ENCODE measurements at places on chromosomes 5 and 9.

- no peaks in the 10 kb centered on the region for H3K4me1 ChIP-seq
- peak; percentile 30 for DNase-seq
- H3K27ac ChIP-seq = no peak overlapping the region
- H3K27me3 ChIP-seq = no peaks in the 10 kb centered on the region
- no peak overlapping the region for H3K4me3 ChIP-seq
These were observed 43.6 kb downstream of the JADE2 start for GRCh38 chr5:134568761-134569695.

- H3K27me3 ChIP-seq = no peaks in the 10 kb centered on the region
- H3K36me3 ChIP-seq = no peaks in the 10 kb centered on the region
- H3K27ac ChIP-seq = no peak overlapping the region
- H3K4me1 ChIP-seq = no peaks in the 10 kb centered on the region
- no peak overlapping the region for H3K4me3 ChIP-seq
- DNase-seq = no peak
These were observed 332.6 kb upstream of the SMC2 start for GRCh38 chr9:103761466-103761865.

DNA sequence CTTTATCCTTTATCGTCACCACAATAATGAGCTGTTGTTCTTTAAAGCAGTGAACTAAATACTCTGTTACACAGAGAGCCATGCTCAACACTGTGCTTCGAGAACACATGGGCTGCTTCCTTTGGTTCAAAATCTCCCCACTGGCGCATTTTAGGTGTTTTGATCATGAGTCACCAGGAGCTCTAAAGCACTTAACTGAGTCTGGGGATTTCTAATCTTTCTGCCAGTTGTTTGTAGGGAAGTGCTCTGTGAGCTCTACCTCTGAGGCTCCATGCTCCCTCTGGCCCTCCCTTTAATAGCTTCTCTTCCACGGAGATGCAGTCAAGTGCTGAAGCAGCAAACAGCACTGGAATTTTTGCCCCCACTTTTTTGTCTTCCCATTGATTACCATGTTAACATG lies 17.0 kb downstream of the ERAP2 start:
- no peaks in the 10 kb centered on the region for H3K4me1 ChIP-seq
- peak; percentile 35 for DNase-seq
- no peak overlapping the region for H3K27ac ChIP-seq
- H3K36me3 ChIP-seq = no peaks in the 10 kb centered on the region

DNA sequence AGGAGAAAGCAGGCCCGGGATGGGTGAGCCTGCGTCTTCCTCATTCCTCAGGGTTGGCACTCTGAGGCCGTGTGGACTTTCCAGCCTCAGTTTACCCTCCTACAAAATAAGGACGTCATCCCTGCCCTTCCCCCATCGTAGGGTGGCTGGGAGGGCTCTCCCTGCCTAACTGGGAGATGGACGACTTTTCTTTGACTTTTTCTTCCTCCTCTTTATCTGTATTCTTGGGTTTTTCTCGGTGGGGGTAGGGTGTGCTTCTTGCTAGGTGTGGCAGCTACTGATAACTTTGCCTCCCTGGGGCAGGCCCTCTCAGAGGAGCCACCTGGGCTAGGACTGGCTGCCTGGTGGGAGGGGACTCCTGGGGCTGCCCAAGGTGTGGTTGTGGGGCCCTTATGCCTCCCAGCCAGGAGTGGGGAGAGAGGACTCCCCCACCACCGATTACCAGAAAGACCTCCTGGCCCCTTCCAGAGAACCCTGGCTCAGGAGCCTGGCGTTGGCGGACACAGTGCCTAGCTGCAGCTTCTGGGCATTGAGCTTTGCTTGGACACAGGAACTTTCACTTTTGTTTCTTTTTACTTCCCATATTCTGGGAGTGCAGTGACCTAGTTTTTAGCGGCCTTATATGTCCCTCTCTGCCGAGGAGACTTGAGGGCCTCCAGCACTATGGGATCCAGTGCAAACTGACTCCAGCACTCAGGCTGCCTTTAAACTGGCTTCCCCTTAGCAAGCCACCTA lies 6.1 kb downstream of the GLIPR2 start:
- no peak for DNase-seq
- no peaks in the 10 kb centered on the region for H3K27me3 ChIP-seq
- no peaks in the 10 kb centered on the region for H3K36me3 ChIP-seq
- no peak overlapping the region for H3K27ac ChIP-seq
- H3K4me3 ChIP-seq = no peak overlapping the region

GRCh38 chr5:32654427-32654826 lies 56.7 kb upstream of the NPR3 start:
- no peak for DNase-seq
- no peaks in the 10 kb centered on the region for H3K4me1 ChIP-seq
- no peaks in the 10 kb centered on the region for H3K27me3 ChIP-seq
- H3K4me3 ChIP-seq = no peak overlapping the region
- no peak overlapping the region for H3K27ac ChIP-seq

DNA sequence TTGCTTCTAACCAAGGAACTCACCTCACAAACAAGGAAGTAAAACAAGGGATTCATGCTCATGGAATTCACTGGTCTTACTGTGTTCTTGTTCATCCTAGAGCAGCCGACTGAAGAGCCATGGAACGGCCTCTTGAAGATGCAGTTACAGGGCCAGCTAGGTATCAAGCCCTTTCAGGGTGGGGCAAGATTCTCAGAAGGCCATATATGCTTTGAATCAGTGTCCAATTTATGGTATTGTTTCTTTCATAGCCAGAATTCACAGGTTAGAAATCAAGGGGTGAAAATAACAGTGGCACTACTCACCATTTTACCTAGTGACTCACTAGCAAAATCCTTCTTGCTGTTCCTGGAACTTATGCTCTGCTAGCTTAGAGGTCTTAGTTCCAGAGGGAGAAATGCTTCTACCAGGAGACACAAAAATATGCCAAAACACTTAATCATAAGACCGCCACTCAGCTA lies 159.5 kb upstream of the CDH10 start:
- no peaks in the 10 kb centered on the region for H3K36me3 ChIP-seq
- no peaks in the 10 kb centered on the region for H3K27me3 ChIP-seq
- peak; percentile 68 for DNase-seq
- peak overlapping the region; percentile 10 for H3K4me3 ChIP-seq

DNA sequence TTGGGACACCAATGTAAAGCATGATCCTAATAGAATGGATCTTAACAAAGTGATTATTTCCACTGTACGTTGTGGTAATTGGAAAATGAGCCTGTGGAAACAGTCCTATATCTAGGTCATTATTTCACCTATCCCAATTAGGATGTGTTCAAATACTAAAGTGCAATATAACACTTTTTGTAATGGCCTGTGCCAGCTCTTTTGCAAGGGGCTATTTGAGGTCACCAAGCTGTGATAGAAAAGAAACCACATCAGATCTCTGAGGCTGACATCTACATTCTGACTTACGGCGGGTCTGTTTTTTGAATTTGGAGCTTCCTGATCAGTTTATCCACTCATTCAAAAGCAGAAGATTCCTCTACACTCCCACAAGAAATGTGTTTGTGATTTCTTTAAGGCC lies 150.0 kb downstream of the TLE1 start:
- no peaks in the 10 kb centered on the region for H3K27me3 ChIP-seq
- H3K4me3 ChIP-seq = no peak overlapping the region
- no peak overlapping the region for H3K27ac ChIP-seq
- DNase-seq = no peak

- H3K4me3 ChIP-seq = no peak overlapping the region
- H3K4me1 ChIP-seq = peaks cover 10% of the 10 kb centered on the region
- no peak overlapping the region for H3K27ac ChIP-seq
- no peaks in the 10 kb centered on the region for H3K36me3 ChIP-seq
- H3K27me3 ChIP-seq = no peaks in the 10 kb centered on the region
- DNase-seq = peak; percentile 48
These were observed 158.8 kb downstream of the TMEM161B start for GRCh38 chr5:88109818-88110217.

GRCh38 chr9:72271613-72272478 lies 93.2 kb downstream of the ZFAND5 start:
- H3K4me3 ChIP-seq = no peak overlapping the region
- no peaks in the 10 kb centered on the region for H3K4me1 ChIP-seq
- peak; percentile 72 for DNase-seq
- no peak overlapping the region for H3K27ac ChIP-seq
